ENCODE measurements at places on chromosomes 2 and 18.

DNA sequence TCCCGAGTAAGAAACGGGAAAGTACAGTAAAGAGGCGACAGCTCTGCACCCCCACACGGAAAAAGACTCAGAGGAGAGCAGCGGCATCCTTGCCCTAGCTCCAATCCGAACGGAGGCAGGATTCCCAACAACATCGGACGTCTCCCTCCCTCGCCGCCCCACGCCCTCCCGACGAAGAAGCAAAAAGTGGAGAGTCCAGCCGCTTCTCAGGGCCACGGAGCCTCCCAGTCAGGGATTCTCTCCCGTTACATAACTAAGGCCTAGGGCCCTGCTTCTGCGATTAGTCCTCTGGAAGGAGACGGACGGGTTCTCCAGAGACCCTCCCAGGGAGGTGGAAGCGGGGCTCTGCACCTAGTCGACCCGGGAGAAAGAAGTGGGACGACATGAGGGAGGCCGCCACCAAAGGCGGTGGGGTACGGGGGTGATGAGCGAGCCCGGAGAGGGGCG lies 587 bp downstream of the SUMO1 start:
- DNase-seq: peak; percentile 77

DNA sequence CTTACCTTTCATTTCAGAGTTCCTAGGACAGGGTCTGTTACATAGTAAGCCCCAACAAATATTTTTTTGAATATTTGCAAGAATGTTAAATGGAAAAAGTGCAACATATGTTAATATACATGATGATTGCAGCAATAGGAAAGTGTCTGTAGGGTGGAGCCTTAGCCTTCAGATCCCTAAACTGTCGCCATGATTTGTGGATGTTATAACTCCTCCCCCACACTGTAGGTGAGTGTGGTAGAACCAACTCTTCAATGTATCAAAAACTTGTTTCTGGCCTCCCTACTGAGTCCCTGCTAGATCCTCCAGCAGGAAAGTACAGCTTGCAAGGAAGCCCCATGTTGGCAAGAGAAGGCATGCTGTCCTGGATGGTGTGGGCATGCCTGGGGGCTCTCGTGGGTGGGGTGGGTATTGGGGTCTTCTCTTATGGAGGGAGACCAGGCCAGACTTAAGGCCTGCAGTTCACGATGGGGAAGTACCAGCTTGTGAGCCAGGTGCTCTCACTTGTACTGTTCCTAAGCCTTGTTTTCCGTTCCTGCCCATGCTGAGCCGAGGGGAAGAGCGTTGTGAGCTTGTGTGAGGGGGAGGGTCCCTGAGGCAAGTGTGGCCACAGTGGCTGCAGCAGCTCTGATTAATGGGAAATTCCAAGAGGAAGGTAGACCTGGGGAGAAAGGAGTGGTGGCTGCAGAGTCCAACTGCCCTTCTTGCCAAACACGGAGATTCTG lies 11.4 kb downstream of the FHOD3 start:
- no peak for DNase-seq

- no peak for DNase-seq
Observed at GRCh38 chr18:5628512-5629255, 84.9 kb upstream of the EPB41L3 start.

DNA sequence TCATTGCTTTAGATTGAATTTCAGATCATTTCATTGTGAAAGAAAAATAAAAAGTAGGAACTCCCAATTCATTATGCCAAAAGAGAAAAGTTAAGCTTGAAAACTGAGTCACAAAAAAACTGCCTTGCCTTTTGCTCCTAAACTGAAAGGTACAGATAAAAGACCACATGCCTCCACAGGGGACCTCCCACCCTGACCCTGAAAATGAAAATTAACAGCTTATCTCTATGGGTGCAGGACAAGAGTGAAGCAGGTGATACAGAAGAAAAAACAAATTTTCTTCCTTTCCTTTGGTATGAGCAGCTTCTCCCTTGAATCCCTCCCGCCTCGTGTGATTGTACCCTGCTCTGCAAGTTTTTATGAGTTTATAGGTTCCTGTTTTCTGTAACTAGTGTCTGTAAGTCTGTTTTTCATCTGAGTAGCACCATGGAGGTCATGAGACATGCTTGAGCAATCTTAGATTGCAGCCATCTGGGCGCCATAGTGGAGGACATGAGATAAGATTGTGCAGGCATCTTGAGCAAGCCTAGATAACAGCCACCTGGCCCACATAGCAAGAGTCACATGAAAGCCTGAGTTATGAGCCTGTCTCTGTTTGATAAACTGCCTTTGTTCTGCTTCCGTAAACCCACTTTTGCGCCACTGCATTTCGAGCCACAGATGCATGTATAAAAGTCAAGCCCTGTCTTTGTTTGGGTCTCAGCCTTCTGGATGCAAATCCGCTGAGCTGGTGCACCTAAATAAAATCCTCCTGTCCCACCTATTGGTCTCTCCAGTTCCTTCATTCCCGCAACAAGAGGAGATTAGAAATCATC lies 56.2 kb upstream of the DYNC1I2 start:
- peak; percentile 14 for DNase-seq

DNA sequence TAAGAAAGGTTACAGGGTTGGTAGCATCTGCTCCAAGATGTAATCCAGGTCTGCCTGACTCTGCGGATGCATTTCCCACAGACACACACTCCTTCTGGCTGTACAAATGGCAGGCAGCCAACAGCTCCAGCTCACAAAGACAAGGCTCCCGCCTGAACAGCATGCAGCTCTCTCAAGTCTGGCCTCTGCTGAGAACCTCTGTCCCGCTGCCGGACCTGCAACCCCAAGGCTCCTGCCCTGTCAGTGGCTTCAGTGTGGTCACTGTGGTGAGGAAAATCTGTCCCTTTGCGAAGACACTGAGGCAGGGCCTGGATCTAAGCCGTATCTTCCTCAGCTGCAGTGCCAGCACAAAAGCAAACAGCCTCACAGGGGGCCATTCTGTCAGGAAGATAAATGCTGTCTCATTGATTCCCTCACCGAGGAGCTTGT lies 469.3 kb upstream of the MEX3C start:
- no peak for DNase-seq

- DNase-seq: no peak
Observed at GRCh38 chr2:71004857-71005256, 10.2 kb upstream of the TEX261 start.

DNA sequence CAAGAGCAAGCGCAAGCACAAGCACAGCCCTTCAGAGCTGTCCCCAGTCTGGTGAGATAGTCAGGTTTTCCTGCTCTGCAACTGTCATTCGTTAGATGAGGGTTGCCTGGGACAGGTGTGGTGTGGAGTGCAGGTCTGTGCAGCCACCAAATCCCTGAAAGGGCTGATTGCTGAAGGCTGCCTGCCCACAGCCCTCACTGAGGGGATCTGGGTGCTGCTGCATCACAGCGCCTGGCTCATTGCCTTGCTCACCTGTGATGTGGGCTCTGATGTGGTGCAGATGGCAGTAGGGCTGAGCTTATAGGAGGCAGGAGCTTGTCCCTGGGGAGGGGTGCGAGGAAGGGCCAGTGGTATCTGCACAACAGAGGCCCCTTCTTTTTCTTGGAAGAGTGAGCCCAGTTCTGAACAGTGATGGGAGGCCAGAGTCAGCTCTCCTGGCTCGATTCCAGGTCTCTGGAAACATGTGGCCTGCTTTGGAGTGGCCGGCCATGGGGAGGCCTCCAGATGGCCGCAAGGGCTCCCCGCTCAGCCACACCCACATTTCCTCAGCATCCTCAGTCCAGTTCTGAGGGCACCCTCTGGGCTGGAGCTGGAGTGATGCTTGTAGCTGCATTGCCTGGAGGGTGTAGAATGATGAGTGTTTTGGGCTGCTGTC lies 11.4 kb downstream of the UBE2F start:
- DNase-seq: no peak

GRCh38 chr2:111705711-111706336 lies 178.2 kb downstream of the ANAPC1 start:
- peak; percentile 89 for DNase-seq

DNA sequence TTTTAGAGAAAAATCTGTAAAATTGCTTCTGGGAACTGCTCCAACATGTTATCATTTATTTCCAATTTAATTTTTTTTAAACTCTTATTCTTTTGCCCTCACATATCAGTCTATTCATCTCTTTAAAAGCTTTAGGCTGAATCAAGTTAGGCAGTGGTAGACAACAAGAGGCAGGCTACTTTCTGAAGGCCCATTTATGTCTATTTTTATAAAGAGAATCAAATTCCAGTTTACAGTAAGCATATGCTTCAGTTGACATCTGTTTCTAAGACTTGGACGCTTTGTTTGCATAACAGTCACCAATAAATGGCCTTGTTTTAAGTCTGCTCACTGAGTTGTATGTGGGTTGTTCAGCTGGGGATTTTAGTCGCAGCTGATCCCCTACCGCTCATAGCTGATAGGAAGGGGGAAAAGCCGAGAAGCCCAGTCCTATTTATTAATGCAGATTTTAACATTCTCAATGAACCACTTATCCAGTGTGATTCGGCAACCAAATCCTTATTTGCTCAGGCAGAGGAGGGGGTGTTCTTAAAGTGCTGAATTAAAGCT lies 260.4 kb upstream of the SIX3 start:
- no peak for DNase-seq

DNA sequence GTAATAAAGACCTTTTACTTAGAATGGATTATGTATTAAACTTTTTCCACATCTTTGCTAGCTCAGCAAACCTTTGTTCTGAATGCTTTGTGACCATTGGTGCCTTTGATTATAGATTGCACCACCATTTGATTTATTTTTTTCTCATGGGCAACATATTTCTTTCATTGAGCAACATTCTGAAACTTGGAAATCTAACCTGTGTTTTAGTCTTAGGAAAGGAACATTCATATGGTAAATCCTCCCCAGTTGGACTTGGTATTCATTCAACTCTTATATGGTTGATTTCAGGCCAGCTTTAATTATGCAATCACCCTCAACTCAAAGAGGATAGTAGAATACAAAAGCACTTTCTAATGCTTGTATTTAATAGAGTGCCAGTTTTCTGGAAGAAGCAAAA lies 1077.9 kb upstream of the ZEB2 start:
- DNase-seq: no peak

GRCh38 chr2:118699447-118700175 lies 147.8 kb downstream of the EN1 start:
- DNase-seq: no peak

- peak; percentile 76 for DNase-seq
Observed at GRCh38 chr2:70141212-70141901, 49.5 kb downstream of the C2orf42 start.

DNA sequence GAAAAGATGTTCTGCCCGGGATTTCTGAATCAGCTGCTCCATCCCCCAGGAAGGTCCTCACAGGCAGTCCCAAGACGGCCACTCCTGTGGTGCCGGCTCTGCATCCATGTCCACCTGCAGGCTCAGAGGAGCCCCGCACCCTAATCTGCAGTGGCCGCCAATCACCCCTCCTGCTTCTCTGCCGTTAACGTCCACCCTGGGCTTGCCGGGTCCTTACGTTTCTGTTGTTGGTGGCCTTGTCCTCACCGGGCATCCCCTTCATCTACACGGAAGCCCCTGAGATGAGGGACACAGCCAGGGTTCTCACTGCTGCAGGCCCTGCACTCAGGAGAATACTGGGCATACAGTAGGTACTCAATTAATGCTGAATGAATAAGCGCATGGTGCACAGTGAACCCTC lies 131.5 kb upstream of the SNTG2 start:
- DNase-seq: no peak

GRCh38 chr2:225697936-225698335 lies 298.4 kb downstream of the NYAP2 start:
- DNase-seq: no peak

DNA sequence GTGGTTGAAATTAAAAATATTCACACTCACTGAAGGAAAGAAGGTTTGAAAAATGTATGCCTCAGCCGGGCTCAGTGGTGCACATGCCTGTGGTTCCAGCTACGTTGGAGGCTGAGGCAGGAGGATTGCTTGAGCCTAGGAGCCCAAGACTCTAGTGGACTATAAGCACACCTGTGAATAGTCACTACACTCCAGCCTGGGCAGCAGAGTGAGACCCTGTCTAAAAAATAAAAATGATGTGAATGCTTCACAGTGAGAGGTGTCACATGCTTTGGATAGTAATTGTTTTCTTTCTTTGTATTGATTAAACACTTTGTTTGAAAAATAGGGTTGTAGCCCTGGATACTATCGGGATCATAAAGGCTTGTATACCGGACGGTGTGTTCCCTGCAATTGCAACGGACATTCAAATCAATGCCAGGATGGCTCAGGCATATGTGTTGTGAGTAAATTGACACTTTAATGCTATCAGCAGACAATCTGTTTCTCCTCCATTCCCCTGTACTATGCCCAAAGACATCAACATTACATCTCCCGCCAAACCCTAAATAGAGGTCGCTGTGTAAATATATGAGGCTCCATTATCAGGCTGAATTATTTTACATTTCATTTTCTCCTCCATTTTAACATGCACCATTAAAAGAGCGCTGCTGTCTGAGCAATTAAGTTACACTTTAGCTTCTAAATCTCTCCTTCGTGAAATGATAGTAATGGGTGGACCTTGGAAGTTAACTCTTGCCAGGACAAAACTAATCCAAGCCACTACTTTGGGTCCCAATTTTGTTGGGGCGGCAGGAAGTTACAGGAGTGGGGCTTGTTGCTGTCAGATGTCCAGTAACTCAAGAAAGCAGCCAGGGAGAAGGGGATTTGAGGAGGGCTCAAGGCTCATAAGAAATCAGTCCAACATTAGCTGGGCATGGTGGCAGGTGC lies 138.3 kb upstream of the TTC39C start:
- DNase-seq: no peak

GRCh38 chr2:236177967-236178889 lies 10.0 kb upstream of the GBX2 start:
- no peak for DNase-seq

GRCh38 chr2:203673933-203674332 lies 32.5 kb upstream of the CD28 start:
- DNase-seq: no peak

GRCh38 chr2:28601616-28602015 lies 105.8 kb downstream of the PLB1 start:
- no peak for DNase-seq

DNA sequence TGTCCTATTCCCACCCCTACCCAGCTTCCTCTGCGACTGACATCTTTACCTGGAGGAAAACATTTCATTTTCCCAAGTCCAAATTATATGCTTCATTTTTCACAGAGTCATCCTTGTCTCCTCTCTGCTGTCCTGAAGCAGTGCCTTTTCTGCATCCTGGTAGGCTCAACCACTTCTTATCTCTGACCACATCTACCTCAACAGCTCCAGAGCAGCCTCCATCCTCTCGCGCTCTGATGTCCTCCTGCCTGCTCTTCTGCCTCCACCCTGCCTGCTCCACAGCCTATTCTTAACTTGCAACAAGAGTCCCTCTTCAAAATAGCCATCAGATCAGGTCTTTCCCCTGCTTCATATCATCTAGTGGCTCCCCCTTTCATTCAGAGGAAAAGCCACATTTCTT lies 457.1 kb downstream of the PARD3B start:
- DNase-seq: no peak

GRCh38 chr18:62771494-62772270 lies 56.3 kb downstream of the PHLPP1 start:
- DNase-seq: no peak
